ENCODE measurements at places on chromosomes 7 and 10.

- DNase-seq: no peak
Observed at GRCh38 chr7:2837496-2837895, 6.6 kb downstream of the GNA12 start.

- no peak for DNase-seq
Observed at GRCh38 chr10:77974396-77975074, 48.0 kb upstream of the DLG5 start.

DNA sequence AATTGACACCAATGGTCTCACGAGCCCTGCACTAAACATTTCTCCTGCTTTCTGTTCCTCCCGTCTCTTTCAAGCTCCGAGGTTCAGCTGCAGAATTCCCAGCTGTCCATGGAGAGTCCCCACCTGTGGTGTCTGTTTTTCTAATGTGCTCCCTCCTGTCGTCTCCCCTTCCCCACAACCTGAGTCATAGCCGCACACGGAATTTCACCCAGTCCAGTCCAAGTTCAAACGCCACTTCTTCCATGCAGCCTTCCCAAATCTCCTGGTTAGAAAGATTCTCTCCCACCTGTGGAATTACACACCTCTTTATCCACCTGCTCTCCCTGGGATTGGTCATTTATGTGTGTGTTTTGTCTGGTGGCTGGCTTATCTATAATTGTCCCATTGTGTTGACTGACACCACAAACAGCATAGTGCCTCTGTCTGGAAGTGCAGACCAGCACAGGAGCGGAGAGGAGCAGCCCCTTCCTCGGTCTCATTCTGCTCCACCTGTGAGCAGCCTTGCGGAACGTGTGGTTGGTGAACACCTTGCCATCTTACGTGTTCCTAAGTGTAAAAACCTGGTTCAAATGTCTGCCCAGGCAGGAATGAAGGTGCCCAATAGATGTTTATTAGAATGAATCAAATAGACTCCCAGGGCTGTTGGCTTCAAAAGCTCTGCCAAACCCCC, 3.3 kb upstream of the DIP2C start:
- DNase-seq: no peak

GRCh38 chr7:21758286-21758685, 187.4 kb downstream of the CDCA7L start:
- no peak for DNase-seq
